ENCODE measurements at places on chromosomes 3 and 15. TPM values are rescaled to one million over a fixed set of nuclear protein-coding genes. Genes with fewer than 3 reads are reported as not detected.

GRCh38 chr3:52217409-52217805 lies 8.0 kb downstream of the TLR9 start:
- no peak for DNase-seq

- no peak for DNase-seq
Observed at GRCh38 chr15:97162805-97163495, 797.6 kb upstream of the ARRDC4 start.

GRCh38 chr3:52517796-52518722 lies 15.6 kb downstream of the NT5DC2 start:
- no peak for DNase-seq

DNA sequence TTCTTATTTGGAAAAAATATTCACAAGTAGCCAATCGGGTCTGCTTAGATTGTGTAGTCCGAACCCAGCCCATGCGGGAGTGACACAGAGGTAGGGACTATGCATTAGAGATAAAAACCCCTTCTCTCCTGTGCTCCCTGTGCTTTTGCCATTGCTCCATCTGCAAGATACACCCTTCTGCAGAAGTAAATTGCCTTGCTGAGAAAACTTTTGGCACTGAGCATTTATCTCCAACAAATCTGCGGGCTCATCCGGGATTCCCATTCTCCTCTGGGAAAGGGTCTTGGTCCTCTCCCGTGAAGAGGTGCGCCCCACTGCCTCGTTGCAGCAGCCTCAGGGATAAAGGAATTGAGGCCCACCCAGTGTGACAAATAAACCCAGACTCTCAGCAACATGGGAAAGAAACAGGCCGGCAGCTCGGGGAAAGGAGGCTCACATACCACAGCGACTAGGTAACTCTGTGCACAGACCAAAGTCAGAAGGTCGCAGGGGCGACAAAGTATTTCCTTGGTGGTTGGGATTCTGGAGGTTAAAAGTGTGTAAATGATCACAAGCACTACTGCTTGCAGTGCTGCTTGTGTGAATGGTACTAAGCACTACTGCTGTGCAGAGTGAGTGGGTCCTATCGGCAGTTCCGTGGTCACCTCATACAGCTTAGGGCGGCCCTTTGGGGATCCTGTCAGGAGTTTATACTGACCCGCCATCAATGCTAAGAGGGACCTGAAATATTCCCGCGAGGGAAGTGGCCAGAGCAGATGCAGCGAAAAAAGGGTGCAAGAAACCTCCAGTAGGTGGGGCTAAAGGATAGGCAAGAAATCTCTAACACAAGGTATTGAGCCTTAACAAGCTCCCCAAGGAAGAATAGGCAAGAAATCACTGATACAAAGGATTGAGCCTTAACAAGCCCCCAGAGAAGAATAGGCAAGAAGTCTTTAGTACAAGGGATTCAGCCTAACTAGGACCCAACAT lies 54.3 kb downstream of the GSK3B start:
- DNase-seq, result no peak

DNA sequence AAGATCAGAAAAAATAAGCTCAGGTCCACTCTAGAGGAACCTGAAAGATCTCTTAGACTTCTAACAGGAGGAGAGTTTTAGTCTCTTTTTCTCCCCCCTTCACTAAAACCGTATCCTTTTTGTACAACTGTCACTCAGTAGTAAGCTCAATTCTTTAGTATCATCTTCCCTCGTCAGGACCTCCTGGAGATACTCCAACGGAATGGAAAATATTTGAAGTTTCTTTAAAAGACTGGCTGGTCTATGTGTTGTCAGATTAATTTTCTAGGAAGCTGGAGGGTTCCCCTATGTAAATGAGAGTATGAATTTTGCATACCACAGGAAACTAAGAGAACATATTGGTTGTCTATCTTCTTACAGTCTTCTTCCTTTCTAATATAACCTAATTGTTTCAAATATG lies 747.7 kb upstream of the CBLB start:
- no peak for DNase-seq

The ABHD17C gene
- 21.7 TPM for polyA plus RNA-seq

The C3orf52 gene
- polyA plus RNA-seq, result 6.7 TPM

DNA sequence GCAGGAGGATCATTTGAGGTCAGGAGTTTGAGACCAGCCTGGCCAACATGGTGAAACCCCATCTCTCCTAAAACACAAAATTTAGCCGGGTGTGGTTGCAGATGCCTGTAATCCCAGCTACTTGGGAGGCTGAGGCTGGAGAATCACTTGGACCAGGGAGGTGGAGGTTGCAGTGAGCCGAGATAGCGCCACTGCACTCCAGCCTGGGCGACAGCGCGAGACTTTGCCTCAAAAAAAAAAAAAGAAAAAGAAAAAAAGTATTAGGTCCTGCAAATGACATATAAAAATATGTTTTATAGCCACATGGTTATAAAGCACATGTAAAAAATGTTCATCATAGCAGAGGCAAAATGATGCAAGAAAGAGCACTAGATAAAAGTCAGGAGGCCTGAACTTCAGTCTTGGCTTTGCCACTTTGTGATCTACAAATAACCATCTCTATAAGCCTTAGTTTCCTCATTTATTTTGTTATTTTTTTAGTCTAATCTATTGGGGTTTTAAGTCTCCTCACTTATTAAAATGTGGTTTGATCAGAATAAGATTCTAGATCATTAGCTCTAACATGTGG lies 4.9 kb downstream of the SLC12A6 start:
- DNase-seq, result no peak

The IMPG2 gene
- polyA plus RNA-seq, result 0.05 TPM

DNA sequence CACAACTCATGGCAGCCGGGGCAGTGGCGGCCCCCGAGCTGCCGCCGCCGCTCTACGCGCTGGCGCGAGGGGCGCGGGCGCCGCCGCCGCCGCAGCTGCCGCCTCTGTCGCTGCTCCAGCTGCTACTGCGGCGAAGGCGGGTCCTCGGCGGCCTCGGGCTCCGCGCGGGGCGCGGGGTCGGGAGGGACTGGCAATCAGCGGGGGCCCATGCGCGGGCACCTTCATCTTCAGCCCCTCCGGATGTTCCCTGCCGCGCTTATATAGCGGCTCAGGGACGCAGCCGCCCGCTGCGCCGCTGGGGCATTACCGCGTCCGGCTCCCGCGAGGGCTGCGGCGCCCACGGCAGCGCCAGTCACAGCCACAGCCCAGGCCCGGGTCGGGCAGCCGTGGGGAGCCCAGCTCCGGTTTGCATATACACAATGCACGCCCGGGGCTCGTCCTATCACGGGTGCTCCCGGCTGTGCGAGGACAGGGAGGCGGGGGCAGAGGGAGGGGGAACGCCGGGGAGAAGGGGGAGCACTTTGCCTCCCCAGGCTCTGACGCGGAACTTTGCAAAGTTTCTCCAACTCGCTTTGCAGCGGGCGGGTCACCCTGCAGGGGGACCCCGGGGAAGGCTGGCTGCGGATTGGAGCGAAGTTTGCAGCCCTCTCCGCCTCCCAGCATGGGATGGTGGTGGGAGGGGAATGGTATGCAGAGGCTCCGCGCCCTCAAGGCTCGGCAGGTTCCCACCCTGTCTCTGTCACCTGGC lies at the start of gene VGLL3:
Gene VGLL3, minus strand, starts transcription at position 416 of the 748 bp plus-strand sequence. Its CDS starts 406 bp downstream, at position 10.
- peak; percentile 86 for DNase-seq

The CDCP1 gene
- 138 TPM for polyA plus RNA-seq

The CX3CR1 gene
- not detected for polyA plus RNA-seq

DNA sequence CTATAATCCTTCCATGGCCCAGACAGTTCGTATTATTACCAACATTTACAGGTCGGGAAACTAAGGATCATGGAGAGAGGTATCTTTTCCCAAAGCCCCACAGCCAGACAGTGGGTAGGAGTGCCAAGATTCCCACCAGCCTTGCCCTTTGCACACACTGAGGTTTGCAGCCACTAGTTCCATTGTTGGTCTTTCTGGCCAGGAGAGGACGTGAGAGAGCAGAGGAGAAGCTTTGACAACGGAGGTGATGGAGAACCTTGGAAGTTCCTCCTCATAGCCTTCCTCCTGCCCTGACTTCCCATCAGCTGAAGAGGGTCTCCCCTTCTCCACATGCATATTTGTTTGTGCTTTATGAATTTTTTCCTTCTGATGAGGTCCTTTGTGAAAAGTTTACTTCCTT lies 50.5 kb upstream of the PLCL2 start:
- no peak for DNase-seq

- no peak for DNase-seq
Observed at GRCh38 chr15:100670505-100671021, 68.2 kb downstream of the ASB7 start.

GRCh38 chr3:179026636-179027035 lies 45.0 kb downstream of the ZMAT3 start:
- DNase-seq, result peak; percentile 24

The FBLN2 gene
- polyA plus RNA-seq, result 0.03 TPM

DNA sequence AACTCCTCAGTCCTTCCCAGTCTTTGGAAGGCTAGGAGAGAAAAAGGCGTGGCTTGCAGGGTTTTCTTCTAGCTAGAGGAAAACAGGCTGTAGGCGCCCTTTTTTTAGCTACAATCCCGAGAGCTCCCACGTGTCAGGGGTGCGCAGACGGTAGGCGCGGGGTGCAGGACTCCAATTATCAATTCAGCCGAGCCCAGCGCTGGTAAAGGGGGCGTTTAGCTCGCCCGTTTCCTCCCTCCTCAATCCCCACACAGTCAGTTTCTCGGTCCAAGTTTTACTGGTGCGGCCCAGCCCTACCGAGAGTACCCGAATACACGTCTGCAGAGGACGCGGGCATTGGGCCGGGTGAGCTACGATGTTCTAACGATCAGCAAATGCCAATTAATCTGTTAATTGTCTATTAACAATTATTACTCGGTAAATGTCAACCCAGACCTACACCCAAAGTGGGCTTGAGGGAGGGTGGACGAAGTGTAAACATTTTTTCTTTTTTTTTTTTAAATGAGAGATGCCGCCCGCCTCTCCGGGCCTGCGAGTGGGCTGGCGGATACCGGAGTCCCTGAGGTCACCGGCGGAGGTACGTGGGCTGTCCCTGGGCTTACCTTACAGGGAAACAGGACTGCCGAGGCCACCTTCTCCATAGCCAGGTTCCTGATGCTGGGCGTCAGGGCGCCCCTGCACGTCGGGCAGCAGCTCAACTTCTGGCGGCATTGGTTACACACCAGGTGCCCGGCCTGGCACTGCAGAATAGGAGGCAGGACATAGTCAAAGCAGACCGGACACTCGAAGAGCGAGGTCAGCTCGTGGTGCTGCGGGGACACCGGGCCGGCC lies 923 bp downstream of the SIAH2 start:
- DNase-seq, result peak; percentile 60

GRCh38 chr15:62914461-62915079 lies 128.0 kb upstream of the TPM1 start:
- no peak for DNase-seq

- no peak for DNase-seq
Observed at GRCh38 chr3:192986379-192986778, 68.7 kb upstream of the MB21D2 start.

DNA sequence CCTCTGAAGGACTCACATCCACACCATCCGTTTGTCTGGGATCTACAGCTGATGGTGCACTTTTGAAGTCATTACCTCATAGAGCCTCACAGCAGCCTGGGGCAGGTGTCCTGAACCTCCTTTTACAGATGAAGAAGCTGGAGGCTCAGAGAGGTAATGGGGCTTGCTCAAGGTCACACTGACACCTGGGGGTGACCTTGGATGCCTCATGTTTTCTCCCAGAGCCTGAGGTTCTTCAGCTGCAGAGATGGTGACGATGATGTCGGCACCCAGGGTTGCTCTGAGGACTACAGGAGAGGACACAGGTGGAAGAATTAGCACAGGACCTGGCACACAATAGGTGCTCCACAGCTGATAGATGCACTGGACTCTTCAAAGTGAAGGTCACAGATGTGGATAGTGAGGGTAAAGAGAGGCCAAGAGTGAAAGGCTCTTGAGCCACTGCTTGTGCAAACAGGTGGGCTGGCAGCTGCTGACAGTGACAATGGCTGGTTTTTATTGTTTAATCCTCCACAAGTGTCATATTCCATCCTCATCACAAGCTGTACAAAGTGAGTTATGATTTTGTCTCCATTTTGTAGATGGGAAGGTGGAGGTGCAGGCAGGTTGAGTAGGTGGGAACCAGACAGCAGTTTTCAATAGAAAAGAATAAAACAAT lies 17.4 kb upstream of the ATP2B2 start:
- DNase-seq, result no peak

DNA sequence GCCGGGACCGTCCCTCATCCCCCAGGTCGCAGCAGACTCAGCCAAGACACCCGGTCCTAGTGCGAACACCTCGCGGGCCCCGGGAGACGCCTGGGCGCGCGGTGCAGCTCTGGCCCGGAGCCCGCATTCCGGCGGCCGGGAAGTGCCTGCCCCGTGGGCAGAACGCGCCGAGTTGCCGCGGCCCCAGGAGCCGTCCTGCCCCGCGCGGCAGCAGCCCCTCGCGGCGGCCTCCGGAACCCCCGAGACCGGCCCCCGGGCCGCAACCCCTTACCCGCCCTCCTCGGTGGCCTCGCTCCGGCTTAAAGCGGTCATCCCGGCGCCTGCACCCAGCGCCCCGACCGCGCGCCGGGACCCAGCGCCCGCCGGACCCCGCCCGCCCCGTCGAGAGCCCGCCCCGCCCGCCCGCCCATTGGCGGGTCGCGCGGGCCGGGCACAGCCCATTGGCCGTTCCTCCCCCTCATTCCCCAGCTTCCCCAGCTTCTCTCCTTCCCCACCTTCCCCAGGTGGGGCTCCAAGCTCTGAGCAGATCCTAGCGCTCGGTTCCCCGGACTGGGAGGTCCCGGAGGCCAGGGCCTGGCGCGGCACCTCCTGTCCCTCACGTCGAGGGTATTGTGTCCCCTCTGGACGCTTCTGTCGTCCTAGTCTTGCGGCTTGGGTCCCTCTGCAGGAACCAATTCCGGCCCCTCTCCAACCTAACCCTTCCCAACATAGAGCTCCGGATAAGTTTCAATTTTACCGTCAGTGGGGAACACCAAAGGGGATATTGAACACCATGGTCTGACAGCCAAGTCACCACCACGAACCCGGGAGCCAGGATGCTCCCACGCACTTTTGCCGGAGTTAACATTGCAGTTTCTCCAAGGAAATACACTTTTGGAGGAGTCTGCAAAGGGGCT lies at the start of gene GRAMD2A:
Gene GRAMD2A, minus strand, starts transcription at position 328 of the 896 bp plus-strand sequence.
- DNase-seq, result peak; percentile 80
